ENCODE measurements at places on chromosomes 7 and 10. TPM values are rescaled to one million over a fixed set of nuclear protein-coding genes. Genes with fewer than 3 reads are reported as not detected.

GIMAP7 gene
- total RNA-seq: 64.2 TPM

HTR7 gene
- total RNA-seq: not detected

EBLN1 gene
- total RNA-seq: not detected

SEMA3D gene
- not detected for total RNA-seq

CXCL12 gene
- not detected for total RNA-seq

MOGAT3 gene
- total RNA-seq: not detected

- H3K4me3 ChIP-seq: no peak overlapping the region
- H3K4me1 ChIP-seq: no peaks in the 10 kb centered on the region
- H3K27me3 ChIP-seq: peaks cover 3% of the 10 kb centered on the region
- no peak for DNase-seq
- no peak overlapping the region for H3K27ac ChIP-seq
Observed at GRCh38 chr7:26265499-26266075, 26.1 kb upstream of the SNX10 start.

- H3K27ac ChIP-seq: no peak overlapping the region
- no peak overlapping the region for H3K4me3 ChIP-seq
- no peaks in the 10 kb centered on the region for H3K27me3 ChIP-seq
- DNase-seq: no peak
- no peaks in the 10 kb centered on the region for H3K4me1 ChIP-seq
Observed at GRCh38 chr7:14400271-14400670, 410.8 kb upstream of the ETV1 start.

- no peaks in the 10 kb centered on the region for H3K4me1 ChIP-seq
- no peaks in the 10 kb centered on the region for H3K27me3 ChIP-seq
- no peak for DNase-seq
- no peak overlapping the region for H3K27ac ChIP-seq
Observed at GRCh38 chr10:60448246-60448645, 58.6 kb upstream of the ANK3 start.
